ENCODE measurements at places on chromosomes 2 and 18.

DNA sequence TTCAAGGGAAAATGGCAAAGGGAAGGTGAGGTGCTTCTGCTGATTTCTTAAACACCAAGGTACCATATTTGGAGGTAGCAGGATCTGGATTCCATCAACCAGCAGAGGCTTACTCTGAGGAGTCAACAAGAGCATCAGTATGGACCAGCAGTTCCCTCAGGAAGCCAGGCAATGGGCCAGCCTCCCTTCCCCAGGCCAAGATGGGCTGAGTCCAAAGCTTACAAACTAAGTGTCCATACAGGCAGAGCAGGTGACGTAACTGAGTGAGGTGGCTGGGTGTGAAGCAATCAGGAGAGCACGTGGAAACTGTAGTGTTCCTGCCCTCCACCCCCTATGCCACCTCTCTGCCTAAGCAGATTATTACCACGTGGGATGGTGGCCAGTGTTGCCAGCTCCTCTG lies 134.2 kb upstream of the HNRNPA3 start:
- no peak for DNase-seq

DNA sequence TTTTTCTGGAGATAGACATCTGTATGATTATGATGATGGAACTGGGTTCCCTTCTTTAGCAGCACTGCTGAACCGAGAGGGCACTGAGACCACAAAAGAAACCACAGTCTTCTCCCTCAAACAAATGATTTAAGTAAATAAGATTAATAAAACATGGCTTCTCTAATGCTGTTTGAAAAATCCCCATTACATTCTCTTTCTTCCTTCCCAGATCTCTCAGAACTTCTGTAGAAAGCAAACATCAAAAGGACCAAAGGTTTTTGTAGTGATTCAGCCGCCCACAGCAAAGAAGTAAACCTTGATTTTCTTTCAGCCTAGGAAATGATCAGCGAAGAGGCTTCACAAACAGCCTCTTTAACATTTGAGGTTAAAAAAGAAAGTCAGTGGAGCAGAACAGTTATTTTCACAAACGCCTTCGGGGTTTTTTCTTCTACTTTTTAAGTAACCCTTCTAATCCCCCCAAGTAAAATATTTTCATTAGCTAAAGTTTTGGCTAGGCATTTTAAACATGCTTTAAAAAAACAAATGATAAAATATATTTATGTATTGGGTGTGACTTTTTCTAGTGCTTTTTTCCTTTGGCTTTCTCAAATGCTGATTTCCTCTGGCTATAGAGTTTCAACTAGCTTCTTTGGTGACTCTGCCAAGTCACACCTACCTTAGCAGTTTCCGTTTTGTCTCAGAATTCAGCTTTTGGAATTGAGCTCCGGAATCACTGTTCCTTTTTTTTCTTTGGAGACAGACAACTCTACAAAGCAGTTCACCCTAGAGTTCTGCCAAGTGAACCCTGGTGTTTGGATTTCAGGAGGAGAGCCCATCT lies 89.6 kb downstream of the UPP2 start:
- no peak for DNase-seq

- no peak for DNase-seq
These were observed 94.5 kb upstream of the HAAO start for GRCh38 chr2:42886921-42887320.

DNA sequence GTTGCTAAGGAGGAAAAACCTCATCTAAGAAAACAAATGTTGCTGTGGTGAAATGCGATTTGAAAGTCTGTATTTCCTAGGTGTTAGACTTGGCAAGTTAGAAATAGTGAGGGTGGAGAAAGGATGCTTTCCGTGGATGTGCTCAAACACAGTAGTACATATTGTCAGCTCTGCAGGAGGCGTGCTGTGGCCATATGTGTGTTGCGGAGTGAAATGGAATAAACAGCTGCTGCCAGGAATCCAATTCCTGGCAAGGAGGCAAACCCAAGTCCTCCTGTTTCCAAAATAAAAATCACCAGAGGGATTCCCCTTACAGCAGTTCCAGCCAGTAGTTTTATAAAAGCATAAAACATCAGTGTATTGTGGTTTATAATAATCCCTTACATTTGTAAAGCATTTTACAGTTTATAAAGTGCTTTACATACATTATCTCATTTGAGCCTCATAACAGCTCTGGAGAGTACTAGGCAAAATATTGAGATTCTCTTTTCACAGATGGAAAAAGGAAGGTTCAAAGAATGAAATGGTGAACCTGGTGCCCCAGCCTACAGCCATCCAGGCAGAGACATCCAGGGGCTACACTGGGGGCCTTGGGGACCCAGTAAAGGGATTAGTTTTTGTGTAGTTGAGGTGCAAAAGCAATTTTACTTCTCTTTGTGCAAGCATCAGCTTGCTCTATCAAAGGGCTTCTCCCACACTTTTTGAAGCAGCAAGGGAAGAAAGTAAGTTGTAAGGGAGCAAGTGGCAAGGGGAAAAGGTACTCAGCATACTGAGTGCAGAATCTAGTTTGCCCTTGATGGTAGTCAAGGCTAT lies 206.0 kb downstream of the AGPS start:
- no peak for DNase-seq
